ENCODE measurements at places on chromosomes 4 and X. TPM values are rescaled to one million over a fixed set of nuclear protein-coding genes. Genes with fewer than 3 reads are reported as not detected.

- DNase-seq: no peak
These were observed 70.5 kb upstream of the TSPAN5 start for GRCh38 chr4:98728871-98729270.

GRCh38 chr4:72449705-72450104, 119.3 kb downstream of the ADAMTS3 start:
- no peak for DNase-seq

The NAP1L3 gene
- total RNA-seq: 7.7 TPM

GRCh38 chr4:21655031-21655430, 293.5 kb downstream of the KCNIP4 start:
- no peak for DNase-seq

The NHS gene
- 4.5 TPM for total RNA-seq

The EDNRA gene
- 6.7 TPM for total RNA-seq

The EREG gene
- total RNA-seq: not detected

DNA sequence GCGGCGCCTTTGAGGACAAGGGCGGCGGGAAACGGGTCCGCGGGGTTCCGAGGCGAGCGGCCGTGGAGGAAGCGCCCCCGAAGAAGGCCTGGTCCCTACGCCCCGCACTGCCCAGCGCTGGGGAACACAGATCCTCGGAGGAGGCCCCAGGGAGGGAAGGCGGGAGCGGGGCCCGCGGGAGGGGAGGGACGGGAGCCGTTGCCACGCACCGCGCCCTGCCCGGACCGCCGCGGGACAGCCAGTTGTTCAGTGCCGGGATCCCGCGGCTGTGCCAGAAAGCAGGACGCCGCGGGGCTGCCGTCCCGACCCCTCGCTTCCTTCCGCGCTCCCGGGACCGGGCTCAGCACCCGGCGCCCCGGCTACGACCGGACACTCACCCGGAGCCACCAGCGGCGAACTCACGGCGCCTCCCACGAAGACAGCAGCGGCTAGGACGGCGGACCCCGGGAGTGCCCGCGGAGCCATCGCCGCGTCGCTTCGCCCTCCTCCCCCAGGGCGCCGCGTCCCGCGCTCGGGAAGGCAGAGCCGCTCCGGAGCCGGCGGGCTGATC, 278 bp downstream of the RELL1 start:
- DNase-seq: peak; percentile 62

- no peak for DNase-seq
These were observed 763 bp downstream of the USP38 start for GRCh38 chr4:143185253-143186107.

The NLGN3 gene
- 11.7 TPM for total RNA-seq

DNA sequence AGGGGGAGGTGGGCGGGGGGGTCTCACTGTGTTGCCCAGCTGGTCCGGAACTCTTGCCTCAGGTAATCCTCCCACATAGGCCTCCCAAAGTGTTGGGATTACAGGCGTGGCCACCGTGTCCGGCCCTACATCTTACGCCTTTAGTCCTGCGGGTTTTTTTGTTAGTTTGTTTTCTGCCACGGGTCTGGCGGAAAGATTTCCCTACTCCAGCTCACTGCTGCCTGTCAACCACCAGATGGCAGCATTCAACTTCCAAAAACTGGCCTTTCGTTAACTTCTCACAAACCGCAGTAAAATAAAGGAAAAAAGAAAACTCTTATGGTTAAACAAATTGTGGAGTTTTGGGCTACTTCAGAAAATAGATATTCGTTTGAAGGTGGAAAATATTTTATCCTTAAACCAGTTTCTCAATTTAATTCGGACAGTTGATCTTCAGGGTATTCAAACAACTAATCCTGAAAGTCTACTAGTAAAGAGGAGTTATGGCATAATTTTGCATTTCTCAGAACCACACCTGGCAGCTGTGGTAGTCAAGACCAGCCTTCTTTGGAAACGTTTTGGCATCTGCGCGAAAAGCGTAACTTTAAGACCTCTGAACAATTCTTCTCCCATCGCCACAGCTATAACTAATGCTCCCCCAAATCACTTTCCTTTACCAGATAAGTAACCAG, 41.1 kb downstream of the LUZP4 start:
- peak; percentile 53 for DNase-seq

DNA sequence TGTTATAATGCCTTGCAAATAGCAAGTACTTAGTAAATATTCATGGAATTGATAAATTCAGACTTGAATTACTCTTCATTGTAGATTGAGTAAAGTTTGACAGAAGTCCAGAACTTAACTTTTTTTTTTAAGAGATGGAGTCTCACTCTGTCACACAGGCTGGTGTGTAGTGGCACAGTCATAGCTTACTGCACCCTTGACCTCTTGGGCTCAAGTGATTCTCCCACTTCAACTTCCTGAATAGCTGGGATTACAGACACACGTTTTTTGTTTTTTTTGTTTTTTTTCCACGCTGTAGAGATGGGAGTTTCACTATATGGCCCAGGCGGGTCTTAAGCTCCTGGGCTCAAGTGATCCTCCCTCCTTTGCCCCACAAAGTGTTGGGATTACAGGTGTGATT, 32.1 kb downstream of the UBE2K start:
- no peak for DNase-seq

The CWH43 gene
- not detected for total RNA-seq

GRCh38 chrX:31219174-31219573, 147.3 kb upstream of the FTHL17 start:
- DNase-seq: no peak

GRCh38 chr4:75708218-75708691, 16.1 kb upstream of the USO1 start:
- DNase-seq: no peak

GRCh38 chrX:22760513-22761057, 239.2 kb upstream of the DDX53 start:
- no peak for DNase-seq

The HHIP gene
- total RNA-seq: 9.3 TPM

The UGT2B7 gene
- not detected for total RNA-seq

The GYG2 gene
- 2.3 TPM for total RNA-seq

The C4orf51 gene
- not detected for total RNA-seq

The TMEM192 gene
- total RNA-seq: 27.0 TPM

The CFAP99 gene
- total RNA-seq: 4.6 TPM

- peak; percentile 77 for DNase-seq
These were observed at the start of gene NHS for GRCh38 chrX:17374619-17375366. Gene NHS, plus strand, starts transcription at chrX:17375200. Its CDS starts 558 bp downstream, at chrX:17375758.

- no peak for DNase-seq
These were observed 64.1 kb downstream of the TRIM2 start for GRCh38 chr4:153268295-153268694.

- DNase-seq: no peak
These were observed 40.6 kb upstream of the NAP1L5 start for GRCh38 chr4:88738180-88738579.

DNA sequence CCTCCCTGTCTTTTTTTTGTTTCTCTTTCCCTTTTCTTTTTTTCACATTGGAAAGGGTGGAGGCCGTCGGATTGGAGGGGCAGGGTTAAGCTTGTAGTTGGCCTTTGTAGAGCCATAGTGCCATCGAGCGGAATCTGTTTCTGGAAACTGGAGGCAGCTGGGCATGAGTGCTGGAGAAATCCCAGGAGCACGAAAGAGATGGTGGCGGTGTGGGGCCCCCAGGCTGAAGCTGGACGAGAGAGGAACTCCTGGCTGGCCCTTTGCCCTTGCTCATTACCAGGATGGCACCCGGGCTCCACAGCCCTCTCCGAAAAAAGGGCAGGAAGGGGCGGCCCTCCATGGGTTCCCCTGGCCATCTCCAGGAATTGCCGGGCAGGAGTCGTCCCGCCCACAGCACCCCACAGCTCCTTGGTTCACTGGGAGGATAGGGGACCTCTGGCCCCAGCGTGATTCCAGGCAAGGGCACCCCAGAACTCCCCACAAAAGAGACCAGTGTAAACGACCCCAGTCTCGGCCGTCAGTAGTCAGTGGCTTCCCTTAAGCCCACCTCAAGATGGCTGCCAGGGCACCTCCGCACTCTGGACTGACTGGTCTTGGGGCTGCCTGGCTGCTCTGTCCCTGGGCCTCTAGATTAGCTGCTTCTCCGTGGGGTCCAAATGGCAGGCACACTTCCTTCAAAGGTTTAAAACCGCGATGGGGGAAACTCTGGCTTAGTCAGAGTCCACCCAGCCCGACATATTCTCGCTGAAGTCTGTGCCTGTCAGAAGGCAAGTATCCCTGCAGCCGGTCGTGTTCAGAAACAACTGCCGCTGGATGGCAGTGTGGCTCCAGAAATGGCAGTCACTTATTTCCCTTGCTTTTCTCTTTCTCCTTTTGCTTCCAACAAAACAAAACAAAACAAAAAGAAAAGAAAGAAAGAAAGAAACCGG, 74.1 kb downstream of the NBDY start:
- peak; percentile 65 for DNase-seq

The SASH3 gene
- total RNA-seq: 12.3 TPM

The SHOX gene
- total RNA-seq: not detected

GRCh38 chr4:179325181-179325580, 1882.9 kb upstream of the AGA start:
- no peak for DNase-seq

DNA sequence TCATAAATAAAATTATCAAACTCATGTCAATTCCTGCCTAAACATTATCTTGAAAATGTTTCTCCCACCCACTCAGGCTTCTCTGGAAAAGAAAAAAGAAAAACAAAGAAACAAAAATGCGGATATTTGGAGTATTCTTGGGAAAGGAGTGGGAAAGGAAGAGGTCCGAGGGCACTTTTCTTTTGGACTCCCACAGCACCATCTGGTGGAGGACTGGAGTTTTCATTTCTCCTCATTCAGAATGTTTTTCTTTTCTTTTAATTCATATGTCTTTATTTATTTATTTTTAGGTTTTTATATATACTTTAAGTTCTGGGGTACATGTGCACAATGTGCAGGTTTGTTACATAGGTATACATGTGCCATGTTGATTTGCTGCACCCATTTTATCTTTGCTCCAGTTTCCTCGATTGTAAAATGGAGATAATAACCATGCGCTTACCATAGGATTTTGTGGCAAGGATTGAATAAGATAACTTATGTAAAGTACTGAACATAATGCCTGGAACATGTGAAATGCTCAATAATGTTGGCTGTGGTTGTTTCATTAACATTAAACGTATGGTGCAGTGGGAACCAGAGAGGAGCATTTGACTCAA, 8.0 kb upstream of the KCNE5 start:
- DNase-seq: peak; percentile 26

The CXCL6 gene
- total RNA-seq: not detected

The VEGFC gene
- 2.9 TPM for total RNA-seq

GRCh38 chrX:13215729-13216128, 104.1 kb downstream of the ATXN3L start:
- no peak for DNase-seq

The GPR173 gene
- total RNA-seq: 2.9 TPM

GRCh38 chr4:142194905-142195304, 558.5 kb downstream of the IL15 start:
- no peak for DNase-seq

The GAGE12E gene
- not detected for total RNA-seq

DNA sequence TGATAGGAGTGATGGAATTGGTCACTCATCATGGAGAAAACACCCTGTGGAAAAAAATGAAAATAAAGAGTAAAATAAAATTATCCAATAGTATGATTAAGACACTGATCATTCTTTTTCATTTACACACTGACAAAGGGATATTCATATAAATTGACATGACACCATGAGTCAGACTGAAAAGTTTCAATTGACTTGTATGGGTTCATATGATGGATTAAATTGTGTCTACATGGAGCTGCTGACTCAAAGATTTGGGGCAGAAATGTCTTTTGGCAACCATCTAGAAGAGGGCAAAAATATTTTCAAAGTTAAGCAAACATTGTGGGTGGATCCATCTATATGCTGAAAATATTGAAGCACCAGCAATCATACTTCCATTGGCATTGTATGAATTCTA, 153.4 kb upstream of the PPP3CA start:
- DNase-seq: no peak

DNA sequence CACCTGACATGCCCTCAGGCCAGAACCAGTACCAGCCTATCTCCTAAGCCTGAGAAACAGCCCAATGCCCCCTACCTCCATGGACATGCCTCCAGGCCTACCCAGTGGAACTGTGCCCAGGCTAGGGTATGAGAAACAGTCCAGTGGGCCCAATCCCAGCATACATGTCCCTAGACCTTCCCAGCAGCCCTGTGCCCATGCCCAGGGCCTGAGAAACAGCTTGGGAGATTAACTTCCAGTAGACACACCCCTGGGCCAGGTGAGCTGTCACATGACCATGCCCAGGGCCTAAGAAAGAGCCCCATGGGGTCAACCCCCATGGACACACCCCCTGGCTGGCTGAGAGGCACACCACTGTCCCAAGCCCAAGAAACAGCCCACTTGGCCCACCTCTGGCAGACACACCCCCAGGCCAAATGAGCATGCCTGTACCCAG, 78.8 kb downstream of the CBR4 start:
- no peak for DNase-seq

The MANBA gene
- total RNA-seq: 84.1 TPM

- no peak for DNase-seq
These were observed 6.4 kb upstream of the IL13RA2 start for GRCh38 chrX:115023811-115024210.

DNA sequence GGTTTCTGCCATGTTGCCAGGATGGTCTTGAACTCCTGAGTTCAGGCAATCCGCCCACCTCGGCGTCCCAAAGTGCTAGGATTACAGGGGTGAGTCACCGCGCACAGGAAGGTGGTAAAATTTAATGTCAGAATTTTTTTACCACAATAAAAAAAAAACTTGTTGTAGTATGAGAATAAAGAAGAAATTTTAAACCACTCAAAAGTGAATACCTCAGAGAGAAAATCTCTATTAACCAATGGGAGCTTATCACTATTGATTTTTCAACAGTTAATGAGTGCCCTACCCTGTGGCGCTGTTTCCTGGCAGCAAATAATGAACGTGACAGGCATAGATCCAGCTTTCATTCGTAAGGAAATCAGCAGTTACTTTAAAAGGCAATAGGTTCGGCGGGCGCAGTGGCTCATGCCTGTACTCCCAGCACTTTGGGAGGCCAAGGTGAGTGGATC, 32.7 kb upstream of the SLC25A4 start:
- DNase-seq: no peak

- no peak for DNase-seq
These were observed 6.1 kb downstream of the GRIA2 start for GRCh38 chr4:157226601-157227000.

The ETDA gene
- not detected for total RNA-seq

The XAGE5 gene
- not detected for total RNA-seq

DNA sequence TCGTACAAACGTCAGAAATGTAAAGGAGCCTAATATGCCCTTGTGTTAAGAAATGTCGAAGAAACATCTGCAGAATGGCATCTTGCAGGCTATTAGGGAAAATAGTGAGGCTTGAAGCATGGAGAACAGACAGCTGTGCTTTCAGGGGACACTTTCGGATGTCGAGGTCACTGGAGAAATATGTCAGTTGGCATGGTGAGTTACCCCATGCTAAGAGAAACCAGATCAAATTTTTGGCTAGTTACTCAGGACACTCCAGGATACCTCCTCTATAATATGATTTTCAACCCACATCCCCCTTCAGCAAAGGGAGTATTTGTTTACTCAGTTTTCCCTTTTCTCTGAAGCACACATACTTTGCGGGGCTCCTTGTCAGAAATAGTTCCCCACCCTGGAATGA, 171.4 kb downstream of the GPC3 start:
- DNase-seq: no peak
